ENCODE measurements at places on chromosomes 5 and 9.

- no peak for DNase-seq
Observed at GRCh38 chr5:66356011-66356565, 212.0 kb downstream of the SREK1 start.

- no peak for DNase-seq
Observed at GRCh38 chr5:103465891-103466290, 96.7 kb downstream of the NUDT12 start.

- DNase-seq = no peak
Observed at GRCh38 chr5:172561151-172561550, 79.9 kb upstream of the NEURL1B start.

DNA sequence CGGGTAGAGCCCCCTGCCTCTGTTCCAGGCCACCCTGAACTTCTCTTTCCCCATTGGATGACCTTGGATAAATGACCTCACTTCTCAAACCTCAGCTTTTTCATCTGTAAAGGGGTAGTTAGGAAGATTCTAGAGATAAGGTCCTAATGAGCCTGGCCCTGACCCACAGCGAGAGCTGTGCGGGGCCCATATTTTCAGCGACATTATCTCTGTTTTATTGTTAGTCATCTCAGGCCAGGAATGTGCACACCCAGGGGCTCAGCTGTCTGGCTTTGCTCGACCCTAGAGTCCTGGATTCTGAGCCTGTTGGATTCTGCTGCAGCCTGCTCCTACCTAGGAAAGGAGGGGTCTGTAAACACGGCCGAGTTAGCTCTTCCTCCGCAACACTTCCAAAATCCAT lies 81.2 kb upstream of the LMX1B start:
- no peak for DNase-seq

GRCh38 chr5:150153957-150154617 lies 1.6 kb downstream of the PDGFRB start:
- DNase-seq = no peak

- no peak for DNase-seq
Observed at GRCh38 chr5:72523960-72524582, 16.9 kb upstream of the ZNF366 start.

DNA sequence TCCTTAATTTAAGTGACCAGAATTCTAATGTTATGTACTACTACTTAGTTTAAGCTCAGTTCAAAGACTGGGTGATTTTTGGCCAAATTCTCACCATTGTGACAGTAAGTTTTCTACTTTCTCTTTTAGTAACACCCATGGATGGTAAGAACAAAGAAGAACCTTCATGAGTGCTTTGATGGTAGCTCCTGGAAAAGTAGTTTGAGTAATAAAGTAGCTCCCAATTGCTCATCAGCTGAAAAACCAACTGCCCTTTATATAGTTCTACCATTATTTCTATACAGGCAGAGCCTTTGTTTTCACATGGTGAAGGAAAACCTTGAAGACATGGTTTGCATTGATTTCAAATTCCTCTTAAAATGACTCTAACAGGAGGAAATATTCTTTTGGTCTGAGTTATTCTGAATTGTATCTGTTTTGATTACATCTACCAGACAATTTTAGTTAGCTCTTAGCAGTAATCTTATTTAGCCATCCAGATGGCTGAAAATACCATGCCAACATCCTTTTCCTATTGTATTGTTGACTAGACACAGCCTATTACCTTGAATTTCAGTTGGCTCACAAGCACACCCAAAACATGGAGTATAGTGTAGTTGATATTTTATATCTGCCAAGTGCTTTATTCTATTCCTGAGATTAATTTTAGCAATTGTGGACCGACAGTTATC lies 23.7 kb upstream of the STARD4 start:
- no peak for DNase-seq

GRCh38 chr5:1763548-1763911 lies 36.1 kb downstream of the MRPL36 start:
- DNase-seq = peak; percentile 47

GRCh38 chr5:2797160-2797559 lies 45.7 kb upstream of the IRX2 start:
- DNase-seq = no peak

DNA sequence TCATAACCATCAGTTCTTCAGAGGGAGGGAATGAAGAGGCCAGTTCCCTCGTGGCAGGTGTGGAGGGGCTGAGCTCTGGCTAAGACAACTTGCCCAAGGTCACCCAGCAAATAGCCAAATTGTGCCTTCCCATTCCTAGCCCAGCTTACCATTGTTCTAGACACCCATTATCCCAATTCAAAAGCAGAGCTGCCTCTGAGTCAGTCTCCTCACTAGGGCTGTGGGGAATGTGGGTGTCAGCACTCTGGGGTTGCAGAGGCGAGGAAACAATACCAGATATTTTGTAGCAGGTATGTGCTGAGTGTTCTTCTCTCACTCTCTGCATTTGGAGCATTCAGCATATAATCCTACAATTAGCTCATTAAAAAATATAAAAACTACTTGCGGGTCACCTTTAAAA lies 270.8 kb downstream of the PSAT1 start:
- DNase-seq = no peak

DNA sequence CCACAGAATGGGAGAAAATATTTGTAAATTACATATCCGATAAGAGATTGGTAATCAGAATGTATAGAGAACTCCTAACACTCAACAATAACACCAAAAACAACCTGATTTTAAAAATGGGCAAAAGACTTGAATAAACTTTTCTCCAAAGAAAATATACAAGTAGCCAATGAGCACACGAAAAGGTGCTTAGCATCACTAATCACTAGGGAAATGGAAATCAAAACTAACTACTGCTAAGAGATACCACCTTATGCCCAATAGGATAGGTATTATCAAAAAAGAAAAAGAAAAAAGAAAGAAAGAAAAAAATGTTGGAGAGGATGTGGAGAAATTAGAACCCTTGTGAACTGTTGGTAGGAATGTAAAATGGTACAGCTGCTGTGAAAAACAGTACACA lies 212.1 kb downstream of the TLR4 start:
- DNase-seq = no peak

GRCh38 chr5:13708432-13708831 lies 236.1 kb downstream of the DNAH5 start:
- DNase-seq = no peak

GRCh38 chr9:35489313-35490154 lies at the start of gene RUSC2:
TSS of gene RUSC2 (plus strand) at chr9:35490111. CDS start at chr9:35546522, 56,411 bp downstream.
- DNase-seq = peak; percentile 77

GRCh38 chr9:109349421-109349846 lies 28.6 kb upstream of the EPB41L4B start:
- DNase-seq = no peak

- no peak for DNase-seq
Observed at GRCh38 chr5:17359451-17360011, 138.5 kb upstream of the TAF11L2 start.

- DNase-seq = no peak
Observed at GRCh38 chr5:133457439-133458355, 154.6 kb downstream of the FSTL4 start.

GRCh38 chr9:97039514-97039860 lies 545 bp upstream of the CTSV start:
- no peak for DNase-seq

DNA sequence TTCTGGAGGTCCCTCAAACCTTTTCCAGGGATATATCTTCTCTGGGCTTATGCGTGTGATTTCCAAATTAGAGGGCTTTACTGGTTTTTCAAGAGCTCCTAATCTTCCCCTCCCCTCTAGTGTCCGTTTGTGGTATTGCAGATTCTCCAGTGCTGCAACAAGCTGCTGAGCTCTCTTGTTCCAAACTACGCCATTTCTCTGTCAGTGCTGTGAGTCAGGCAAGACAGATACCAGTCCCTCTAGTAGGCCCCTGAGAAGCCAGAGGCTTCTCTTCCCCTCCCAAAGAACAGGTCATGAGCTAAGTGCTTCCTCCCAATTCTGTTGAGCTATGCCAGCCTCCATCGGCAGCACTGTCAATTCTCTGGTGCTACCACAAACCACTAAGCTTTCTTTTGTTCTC lies 149.5 kb downstream of the FANCC start:
- DNase-seq = peak; percentile 36

DNA sequence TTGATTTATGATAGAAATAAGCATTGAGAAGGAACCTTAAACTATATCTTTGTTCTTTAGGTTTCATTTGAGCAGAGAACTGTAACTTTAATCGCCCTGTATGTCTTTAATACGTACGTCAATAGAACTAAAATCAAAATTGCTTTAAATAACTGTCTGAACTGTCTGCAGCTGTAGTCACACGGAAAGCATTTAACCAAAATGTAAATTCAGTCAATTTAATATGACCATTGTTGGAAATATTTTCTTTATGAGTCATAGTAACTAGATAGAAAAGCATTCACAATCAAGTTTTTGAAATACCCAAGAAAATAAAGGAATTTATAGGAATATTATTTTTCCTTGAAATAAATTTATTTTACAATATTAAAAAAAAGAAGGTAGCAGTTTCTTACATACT lies 157.1 kb upstream of the CDH6 start:
- no peak for DNase-seq

DNA sequence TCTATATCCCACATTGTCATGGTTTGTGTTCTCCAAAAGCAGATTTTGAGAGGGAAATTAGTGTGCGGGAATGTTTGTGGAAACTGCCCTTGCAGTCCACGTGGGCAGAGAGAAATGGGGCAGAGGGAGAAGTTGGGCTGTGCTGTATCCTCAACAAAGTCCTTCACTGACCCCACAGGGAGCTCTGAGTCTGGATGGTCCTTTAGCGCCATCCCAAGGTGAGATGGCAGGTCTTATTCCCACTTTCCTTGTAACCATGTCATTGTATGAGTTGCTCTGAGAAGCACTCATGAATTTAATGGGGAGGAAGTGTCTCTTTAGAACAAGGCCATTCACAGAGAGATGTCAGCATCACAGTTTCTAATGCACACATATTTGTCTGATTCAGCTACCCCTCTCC lies 127.1 kb downstream of the ANKRD18B start:
- no peak for DNase-seq

DNA sequence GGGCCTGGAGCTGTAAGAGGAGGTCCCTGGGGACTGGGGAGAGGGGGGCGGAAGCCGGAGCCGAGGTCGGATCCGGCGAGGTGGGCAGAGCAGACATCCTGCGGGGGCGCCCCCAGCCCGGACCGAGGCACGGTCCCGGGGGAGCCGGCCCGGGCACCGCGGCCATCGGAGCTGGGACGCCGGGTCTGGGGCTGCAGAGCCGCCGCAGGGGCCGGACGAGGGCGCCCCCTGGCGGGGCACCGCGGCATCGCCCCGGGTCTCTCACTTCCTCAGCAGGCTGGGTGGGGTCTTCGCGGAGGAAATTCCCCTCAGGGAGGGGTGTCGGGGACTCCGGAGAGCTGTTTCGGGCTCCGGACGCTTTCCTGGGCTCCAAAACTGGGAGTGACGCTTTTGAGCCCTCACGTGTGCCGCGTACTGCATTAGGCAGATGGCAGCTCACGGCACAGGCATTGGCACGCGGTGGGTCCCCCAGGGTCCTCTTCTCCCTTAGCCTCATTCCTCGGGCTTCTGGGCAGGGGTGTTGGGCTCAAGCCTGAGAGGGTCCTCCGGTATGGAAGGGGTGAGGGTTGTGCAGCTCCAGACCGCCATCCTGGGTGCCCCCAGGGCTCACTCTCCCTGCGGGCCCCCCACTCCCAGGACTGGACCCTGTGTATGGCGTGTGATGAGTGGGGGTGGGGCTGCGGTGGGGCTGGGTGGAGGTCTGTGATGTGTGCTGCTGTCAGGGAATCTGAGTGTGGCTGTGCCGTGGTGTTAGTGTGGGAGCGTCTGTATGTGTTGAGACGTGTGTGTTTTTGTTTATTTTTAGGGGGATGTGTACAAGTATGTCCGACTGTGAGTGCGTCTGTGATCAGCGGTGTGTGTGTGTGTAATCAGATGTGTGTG lies 29.6 kb downstream of the LHX2 start:
- peak; percentile 71 for DNase-seq

GRCh38 chr5:43019614-43020398 lies 20.3 kb downstream of the ANXA2R start:
- peak; percentile 80 for DNase-seq

DNA sequence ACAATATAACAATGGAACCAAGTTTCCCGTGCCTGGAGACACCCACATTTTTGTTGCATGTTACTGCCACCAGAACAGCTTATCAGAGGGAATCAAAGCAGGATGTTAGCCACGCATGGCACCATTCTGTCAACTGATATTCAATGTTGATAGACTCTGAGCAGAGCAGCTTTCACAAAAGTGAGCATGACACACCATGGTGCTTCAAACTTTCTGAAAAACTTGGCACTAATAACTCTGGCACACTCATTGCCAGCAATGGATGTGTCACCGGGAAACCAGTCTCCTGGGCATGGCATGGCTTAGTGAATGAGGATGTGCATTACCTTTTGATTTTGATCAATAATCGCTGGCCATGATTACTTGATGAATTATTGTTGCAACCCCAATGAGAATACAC lies 19.7 kb downstream of the NIPSNAP3B start:
- no peak for DNase-seq

DNA sequence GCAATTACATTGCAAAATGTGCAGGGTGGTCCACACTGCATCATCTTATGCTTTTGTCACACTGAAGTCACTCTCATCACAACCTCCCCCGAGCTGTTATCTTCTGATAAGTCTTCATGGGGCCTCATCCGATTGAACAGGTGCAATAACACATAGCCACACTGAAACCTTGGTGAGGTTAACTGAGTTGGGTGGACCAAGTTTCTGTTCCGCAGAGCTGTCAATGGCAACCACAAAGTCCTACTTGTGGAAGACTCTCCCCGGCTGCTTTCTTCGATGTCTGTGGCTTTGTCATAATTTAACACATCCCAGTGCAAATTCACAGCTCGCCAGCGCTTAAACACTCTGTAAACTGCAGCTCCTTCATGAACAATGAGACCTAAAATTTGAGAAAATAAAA lies 112.2 kb downstream of the MARCHF11 start:
- DNase-seq = no peak

DNA sequence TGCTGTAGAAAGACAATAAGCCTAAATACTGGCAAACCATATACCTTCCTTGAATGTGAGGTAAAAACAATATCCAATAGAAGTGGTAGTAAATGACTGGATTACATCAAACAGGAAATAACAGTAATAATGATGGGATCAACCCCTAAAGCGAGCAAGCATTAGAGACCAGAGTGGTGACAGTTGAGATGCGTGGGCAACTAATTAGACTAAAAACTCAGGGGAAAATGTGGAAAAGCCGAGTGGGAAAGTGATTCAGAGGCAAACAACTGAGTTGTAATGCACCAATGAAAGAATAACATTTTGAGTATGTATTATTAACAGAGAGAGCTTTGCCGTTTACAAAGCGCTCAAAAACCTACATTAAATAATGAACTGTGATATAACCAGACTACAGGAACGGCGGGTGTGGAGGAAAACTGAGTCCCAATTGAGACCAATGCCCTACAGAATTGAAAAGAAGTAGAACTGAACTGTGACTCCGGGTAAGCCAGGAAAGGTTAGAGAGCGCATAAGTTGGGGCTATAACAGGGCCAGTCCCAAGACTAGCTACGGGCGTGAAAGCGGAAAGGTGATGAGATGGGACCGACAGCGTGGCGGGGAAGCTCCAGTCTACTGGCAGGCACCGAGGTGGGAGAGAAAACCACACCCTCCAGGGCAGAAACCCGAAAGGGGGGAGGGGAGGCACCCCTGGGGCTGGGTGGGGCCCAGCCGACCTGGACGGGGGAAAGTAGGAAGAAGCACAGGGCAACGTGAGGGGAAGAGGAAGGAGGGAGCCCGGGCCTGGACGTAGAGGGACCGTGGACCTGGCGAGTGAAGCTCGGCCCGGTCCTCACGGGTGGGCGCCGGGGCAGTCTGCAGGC lies 592 bp downstream of the UBAP2 start:
- peak; percentile 75 for DNase-seq
